ENCODE measurements at places on chromosomes 7 and 10.
A peak's percentile ranks its signal among the peaks of the same experiment; 100 is the strongest.

- DNase-seq: no peak
Measured at GRCh38 chr7:131455546-131455945, 100.9 kb downstream of the PODXL start.

DNA sequence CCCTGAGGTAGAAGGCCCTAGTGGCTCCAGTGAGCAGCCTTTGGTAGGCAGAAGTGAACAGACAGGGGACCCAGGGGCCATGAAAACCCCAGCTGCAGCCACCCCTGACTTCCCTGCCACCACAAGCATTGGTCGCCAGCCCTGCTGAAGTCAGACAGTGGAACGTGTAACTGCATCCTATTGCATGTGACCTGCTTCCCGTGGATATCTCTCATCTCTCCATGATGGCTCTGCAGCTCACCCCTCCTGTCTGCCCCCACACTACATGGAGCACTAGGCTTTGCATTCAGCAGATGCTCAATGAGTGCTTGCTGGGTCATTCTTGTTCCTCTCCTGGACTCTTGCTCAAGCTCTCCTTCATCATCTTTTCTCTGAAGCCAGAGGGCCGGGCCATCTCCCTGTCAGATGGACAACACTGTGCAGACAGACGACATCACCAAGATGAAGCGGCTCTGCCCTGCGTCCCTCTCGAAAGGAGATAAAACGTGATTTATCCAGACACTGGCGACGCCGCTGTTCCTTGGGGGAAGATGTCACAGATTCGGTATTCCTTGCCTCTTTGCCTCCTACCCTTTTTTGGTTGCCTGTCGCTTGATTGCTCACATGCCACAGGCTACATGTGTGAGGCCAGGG lies 117.5 kb downstream of the SH3PXD2A start:
- DNase-seq: no peak

DNA sequence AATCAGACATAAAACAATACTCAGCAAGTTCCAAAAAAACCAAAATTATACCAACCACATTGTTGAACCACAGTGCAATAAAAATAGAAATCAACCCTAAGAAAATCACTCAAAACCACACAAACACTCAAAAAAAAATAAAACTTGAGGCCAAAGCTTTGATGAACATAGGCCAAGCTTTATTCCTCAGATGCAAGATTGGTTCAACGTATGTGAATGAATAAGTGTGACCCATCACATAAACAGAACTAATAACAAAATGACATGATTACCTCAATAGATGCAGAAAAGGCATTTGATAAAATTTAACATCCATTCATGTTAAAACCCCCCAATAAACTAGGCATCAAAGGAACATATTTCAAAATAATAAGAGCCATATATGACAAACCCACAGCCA lies 506.1 kb upstream of the FZD8 start:
- DNase-seq: no peak

DNA sequence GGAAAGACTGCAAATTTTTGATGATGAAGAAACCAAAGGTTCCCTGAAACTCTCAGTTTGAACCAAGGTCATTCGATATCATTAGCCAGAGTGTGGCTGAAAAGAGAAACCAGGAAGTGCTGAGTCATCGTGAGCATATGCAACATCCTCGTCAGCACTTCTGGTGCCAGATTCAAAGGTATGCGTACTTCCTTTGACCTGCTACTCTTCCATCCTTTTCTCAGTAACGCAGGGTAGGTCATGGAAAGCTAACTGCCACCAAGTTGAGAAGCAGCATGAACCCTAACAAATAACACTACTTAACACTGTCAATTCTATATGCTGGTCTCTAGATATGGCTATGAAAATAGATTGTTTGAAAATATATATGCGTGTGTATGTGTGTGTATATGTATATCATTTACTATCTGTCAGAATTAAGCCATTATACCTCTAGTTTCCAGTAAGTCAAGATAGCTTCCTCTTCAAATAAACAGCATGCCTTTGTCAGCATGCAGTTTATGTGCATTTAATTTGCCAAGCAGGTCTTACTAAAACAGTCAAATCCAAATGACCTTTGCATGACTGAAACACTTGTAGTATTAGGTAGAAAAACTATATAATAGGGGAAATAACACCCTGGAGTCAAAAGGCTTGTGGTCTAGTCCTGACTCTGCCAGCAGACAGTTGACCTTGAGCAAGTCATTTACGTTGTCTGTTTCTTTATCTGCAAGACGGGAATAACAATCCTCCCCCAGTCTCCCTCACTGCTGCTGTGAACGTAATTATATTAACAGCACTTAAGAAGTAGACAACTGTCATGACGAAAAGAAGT lies 26.4 kb downstream of the CDK6 start:
- peak; percentile 42 for DNase-seq

- DNase-seq: no peak
Measured at GRCh38 chr10:43166880-43167497, 28.7 kb downstream of the CSGALNACT2 start.

- DNase-seq: no peak
Measured at GRCh38 chr10:73263693-73264347, 11.4 kb upstream of the MRPS16 start.

DNA sequence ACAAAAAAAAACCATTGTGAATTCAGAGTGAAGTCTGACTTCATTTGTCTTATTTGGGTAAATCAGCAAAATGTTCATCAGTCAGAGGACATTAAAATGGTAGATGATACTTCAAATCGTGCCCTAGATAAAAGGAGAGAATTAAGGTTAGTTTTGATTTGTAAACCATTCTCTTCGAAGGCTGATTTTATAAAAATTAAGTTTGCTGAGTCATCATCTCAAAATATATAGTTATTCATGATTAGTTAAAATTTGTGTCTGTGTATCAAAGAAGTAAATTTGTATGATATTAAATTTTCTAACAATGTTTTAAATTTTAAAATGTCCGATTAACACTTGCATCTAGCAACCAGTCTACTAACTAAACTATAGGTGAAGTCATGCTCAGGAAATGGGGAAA lies 35.3 kb downstream of the MET start:
- DNase-seq: no peak

DNA sequence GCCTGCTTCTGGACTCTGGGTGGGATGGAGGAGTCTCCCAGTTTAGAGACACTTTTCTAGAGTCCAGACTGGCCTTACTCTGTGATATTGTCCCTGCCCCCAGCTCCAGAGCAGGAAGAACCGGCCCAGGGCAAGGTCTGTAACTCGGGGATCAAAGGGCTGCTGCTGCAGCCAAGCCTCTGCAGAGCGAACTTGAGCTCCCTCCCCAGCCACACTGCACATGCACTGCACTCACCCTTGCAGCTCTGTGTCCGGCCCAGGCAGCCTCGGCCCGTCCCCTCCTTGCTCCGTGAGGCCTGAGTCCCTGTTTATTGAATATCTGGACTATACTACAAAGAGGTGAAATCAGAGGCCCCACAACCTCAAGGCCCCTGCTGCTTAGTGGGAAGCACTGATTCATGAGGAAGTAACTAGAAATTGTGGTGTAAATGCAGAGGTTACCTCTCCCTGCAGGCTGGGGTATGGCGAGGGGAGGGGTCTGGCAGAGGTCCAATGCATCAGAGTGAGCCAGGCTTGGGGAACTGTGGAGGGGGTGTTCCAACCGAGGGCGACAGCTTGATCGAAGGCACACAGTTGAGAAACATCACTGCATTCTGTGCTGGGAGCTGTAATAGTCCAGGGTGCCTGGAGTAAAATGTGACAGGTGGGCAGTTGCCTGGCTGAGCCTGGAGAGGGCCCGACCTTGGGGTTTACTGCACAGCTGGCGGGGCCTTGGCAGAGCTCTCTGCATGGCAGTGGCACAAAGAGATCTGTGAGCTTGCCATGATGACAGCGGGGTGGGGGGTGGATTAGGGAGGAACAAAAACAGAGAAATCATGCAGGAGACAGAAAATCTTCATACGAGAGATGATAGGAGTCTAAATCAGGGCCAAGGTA lies 49.1 kb downstream of the AOC1 start:
- DNase-seq: no peak

DNA sequence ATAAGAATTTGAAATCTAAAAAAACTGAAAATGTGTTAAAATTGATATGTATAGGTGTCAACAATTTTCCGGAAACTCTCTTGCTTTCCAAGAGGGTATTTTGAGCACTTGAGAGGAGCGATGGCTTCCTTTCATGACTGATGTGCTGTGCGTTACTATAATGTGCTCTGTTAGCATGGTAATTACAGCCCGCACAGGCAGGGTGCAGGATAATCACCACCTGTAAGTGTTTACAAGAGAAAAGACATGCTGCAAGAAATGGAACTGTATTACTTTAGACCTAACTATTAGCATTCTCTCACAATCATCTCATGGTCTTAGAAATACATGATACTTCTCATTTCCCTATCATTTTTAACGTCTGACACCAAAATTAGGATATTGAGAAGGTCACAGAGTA lies 92.4 kb upstream of the ADARB2 start:
- no peak for DNase-seq

DNA sequence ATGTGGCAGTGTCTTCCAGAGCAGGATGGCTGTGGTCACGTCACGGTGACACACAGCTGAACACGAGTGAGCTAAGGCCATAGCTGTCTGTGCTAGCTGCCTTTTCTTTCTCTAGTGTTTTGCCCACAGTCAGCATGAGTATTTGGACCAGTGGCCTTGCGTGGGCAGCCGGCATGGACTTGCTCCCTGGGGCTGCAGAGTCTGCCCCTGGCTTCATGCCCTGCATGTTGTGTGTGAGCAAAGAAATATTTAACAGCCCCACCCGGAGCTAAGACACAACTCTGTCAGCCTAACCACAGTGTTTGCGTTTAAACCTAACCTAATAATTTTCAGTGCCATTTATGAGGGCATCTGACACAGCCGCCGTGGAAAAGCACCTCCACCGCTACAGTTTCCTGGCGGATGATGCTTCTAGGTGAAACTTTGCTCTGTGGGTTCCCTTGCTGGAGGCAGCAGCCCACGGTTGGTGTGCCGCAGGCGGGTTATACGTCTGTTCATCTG lies 14.6 kb downstream of the CHST12 start:
- no peak for DNase-seq

- DNase-seq: no peak
Measured at GRCh38 chr10:69269761-69270160, 8.5 kb upstream of the HK1 start.

DNA sequence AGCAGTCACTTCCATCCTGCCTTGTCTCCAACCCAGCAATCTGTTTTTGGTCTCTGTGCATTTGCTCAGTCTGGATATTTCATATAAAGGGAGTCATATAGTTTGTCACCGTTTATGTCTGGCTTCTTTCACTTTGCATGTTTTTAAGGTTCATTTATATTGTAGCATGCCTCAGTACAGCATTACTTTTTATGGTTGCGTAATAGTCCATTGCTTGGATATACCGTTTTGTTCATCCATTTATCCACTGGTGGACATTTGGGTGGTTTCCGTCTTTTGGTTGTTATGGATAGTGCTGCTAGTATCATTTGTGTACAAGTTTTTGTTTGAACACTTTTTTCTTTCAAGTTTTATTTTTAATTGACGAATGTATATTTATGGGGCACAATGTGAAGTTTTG lies 18.2 kb downstream of the TBC1D12 start:
- no peak for DNase-seq

DNA sequence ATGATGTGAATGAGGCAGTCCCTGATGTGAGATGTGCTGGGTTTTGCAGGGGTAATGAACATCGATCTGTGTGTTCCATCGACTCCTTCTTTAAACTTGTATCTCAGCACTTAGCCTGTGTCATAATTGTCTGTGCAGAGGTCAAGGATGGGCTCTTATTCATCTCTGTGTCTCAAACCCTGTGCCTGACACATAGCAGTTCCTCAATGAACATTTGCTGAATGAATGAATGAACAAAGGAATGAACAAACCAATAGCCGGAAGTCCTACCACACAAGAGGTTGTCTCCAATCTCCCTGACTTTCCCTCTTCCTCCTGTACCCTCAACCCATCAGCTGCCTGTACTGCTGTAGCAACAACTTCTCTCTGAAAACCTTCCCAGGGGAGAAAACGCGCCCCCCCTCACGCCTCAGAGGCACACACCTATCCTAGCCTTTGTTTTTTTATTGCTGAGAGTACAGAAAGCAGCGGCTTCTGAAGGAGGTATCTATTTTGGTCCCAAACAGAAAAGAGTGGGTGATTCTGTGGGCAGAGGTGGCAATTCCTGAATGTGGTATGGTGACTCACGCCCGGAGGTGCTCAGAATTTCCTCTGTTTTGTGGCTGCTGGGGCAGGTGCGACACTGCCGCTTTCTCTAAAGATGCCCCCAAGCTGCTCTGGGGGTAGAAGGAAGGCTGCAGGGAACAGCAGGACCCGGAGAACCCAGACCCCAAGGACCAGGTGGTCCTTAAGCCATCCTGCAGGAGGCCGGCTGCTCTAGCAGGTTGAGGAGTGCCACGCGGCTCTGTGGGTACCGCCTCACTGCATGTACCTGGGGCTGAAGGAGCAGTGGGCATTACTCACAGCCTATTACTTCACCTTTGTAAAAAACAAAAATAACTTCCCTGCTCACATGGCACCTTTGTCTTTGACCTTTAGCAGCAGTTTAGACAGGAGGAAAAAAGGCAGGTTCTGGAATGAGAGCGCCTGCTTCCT lies 9.6 kb downstream of the IL2RA start:
- no peak for DNase-seq

DNA sequence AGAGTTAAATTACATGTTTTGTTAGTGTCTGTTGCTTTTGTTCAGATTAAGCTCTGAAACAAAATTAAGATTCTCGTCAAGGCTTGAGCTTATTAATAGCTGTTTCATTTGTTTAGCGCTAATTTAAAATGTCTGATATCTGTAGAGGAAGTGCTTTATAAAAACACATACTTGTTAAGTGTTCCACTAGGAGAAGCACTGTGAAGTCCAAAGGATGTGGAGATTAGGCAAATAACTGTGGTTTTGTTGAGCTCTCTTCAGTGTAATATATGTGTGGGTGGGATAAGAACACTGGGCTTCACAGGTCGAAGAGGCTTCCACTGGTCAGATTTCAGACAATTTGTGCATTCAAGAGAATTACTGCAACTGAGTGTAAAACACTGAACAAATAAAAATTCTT lies 242.0 kb downstream of the AUTS2 start:
- no peak for DNase-seq

GRCh38 chr7:46880508-46881196 lies 701.3 kb downstream of the TNS3 start:
- DNase-seq: no peak

- DNase-seq: no peak
Measured at GRCh38 chr10:52785418-52785817, 12.8 kb upstream of the MBL2 start.

DNA sequence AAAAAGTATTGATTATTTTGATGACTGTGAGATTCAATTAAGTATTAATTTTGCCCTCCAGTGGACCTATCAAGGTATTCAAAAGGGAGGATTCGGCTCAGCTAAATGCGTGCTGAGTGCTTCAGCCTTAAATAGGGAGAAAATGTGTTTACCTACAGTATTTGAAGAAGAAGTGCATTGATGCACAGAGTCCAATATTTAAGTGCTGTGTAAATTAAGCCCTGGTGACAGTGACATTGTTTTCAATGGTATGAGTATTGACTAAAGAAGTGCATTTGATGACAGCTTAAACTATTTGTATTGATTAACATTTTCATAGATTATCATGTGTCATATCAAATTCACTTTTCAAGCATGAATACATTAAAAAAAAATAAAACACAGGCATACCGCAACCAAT lies 106.6 kb downstream of the POU6F2 start:
- DNase-seq: no peak

- DNase-seq: no peak
Measured at GRCh38 chr7:5671046-5671445, 110.4 kb downstream of the RNF216 start.

- no peak for DNase-seq
Measured at GRCh38 chr10:87782721-87783120, 35.3 kb downstream of the ATAD1 start.

Measured in NCI-H510A (cell line).